IPS DF 6.9 (cell line): ENCODE measurements at places on chromosomes 16 and 17.

GRCh38 chr17:66647391-66647983 lies 187.4 kb upstream of the CACNG5 start:
- no peak for DNase-seq

- DNase-seq = no peak
These were observed 27.3 kb downstream of the KDM8 start for GRCh38 chr16:27230562-27231001.

- peak; percentile 11 for DNase-seq
These were observed 471 bp upstream of the PRKAR1A start for GRCh38 chr17:68511671-68512246.

DNA sequence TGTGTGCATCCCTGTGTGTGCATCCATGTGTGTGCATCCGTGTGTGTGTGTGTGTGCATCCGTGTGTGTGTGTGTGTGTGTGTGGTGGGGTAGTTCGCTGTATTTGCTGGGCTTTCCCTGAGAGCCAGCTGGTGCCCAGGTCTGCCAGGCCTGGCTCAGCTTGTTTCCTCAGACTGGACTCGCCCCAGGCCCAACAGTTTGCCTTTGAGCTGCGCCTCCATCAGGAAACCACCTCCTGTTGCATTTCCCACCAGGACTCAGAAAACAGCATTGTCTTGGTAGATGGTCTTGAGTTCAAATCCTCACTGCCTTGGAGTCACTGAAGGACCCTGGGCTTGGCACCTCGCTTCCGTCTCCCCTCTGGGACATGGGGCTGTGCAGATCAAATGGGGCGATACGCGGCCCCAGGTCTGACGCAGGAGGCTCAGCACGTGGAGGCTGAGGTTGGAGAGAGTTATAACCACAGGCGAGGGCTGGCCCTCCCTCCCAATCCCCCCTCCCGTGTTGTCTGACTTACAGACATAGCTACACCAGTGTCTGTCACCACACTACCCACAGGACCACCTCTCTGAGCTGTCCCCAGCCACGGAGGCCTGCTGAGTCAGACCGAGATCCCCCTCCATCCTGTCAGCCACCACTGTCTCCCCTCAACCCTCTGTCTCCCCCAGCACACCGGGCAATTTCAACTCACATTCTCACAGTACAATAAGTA lies 4.7 kb downstream of the ITGAE start:
- no peak for DNase-seq

DNA sequence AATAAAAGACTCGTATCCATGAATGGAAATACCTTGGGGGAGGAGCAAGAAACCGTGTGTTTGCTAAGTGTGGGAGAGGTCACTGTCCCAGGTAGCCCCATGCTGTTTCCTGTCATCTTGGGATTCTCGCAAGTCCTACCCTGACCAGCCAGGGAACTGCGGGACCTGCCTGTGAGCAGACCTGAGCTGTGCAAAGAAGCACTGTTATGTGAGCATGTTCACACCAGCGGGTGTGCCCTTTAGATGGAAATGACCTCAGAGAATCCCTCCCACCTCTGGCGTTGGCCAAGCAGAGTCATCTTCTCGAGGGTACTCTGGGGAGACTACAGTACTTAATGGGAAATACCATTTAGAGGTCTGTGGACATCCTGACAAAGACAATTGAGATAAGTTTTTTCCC lies 127.0 kb upstream of the MON1B start:
- DNase-seq = no peak

DNA sequence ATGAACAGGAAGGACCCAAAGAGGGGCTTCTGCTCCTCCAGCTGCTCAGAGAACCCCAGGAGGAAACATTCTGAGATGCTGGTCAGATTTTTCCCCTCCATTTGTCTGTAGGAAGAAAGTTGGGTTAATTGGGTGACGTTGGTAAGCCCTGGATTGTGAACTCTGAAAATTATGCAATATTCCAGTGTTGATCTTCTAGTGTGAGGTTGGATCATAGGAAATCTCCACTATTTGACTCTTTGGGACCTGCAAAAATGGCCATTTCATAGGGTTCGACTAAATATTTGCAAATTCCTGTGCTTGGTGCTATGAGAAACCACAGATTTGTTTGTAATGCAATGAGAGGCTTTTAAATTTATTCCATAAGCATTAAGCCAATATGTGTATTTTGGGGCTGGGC lies at the start of gene OR1G1:
Gene OR1G1 (minus strand): TSS at position 101 of the 400 bp plus-strand sequence. CDS start 0 bp downstream, at position 101.
- no peak for DNase-seq
